Activated T-cell treated with anti-CD3 and anti-CD28 coated beads for 24 hours (primary cell): ENCODE measurements at places on chromosomes 12 and 14.

GRCh38 chr12:75205558-75205957 lies 4.1 kb downstream of the KCNC2 start:
- no peak for DNase-seq

DNA sequence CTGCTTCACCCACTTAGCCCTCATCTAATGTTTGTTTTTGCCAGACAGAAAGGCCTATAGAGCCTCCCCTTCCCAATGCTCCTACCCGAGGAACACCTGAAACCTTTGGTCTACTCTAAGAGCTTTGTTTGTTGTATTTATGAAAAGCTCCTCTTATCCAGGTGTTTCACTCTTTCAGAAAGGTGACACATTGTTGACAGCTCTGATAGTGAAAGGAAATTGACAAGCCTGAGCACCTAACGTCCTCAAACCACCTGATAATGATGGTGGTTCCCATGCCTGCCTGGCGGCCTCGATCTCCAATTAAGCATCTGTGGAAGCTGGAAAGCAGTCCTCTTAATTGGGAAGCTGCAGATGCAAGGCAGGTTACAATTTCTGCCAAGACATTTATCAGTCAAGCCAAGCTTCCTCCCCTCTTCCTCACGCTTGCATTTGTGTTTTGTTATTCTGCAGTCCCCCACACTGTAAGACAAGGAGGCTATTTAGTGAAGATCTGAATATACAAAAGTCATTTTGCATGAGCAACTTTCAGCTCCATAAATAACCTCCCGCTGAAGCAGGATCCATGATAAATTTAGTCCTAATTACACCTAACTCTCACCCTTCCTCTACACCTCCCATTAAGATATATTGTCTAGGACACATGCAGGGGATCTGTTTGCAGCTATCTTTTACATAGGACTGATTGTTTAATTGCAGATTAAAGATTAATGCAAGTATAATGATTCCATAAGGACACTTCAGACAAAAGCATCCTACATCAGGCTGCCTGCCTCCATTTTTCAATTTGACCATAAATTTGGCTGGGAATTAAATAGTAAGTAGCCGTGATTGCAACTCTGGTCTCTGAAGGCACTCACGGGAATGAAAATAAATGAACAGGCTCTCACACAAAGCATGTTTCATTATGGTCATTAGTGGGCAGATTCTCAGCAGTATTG lies 288.6 kb downstream of the PDZRN4 start:
- DNase-seq = no peak

- DNase-seq = no peak
Measured at GRCh38 chr12:9992296-9992695, 6.6 kb downstream of the CLEC1B start.

GRCh38 chr12:6532927-6533652 lies 1.2 kb upstream of the GAPDH start:
- DNase-seq = peak; percentile 41

- DNase-seq = no peak
Measured at GRCh38 chr12:110599334-110599733, 14.6 kb upstream of the TCTN1 start.

DNA sequence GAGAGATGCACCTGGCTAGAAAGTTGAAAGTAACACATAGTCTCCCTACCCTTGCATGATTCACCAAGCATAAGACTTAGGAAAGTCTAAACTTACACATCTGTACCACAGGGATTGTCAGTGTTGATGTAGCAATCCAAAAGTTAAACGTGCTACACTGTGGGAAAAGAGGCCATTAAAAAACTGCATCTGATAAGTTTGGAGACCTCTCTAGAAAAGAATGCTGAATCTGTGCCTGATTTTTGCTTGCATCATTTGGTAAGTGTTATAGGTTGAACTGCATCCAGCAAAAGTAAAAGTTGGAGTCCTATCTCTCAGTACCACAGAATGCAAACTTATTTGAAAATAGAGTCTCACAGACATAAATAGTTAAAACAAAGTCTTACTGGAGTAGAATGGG lies 126.6 kb downstream of the SLC6A15 start:
- no peak for DNase-seq

GRCh38 chr12:8554451-8555195 lies 13.9 kb upstream of the CLEC4E start:
- DNase-seq = no peak

GRCh38 chr12:54133772-54134375 lies 54.9 kb downstream of the SMUG1 start:
- DNase-seq = no peak

- DNase-seq = no peak
Measured at GRCh38 chr14:94979891-94980290, 177.4 kb downstream of the DICER1 start.

DNA sequence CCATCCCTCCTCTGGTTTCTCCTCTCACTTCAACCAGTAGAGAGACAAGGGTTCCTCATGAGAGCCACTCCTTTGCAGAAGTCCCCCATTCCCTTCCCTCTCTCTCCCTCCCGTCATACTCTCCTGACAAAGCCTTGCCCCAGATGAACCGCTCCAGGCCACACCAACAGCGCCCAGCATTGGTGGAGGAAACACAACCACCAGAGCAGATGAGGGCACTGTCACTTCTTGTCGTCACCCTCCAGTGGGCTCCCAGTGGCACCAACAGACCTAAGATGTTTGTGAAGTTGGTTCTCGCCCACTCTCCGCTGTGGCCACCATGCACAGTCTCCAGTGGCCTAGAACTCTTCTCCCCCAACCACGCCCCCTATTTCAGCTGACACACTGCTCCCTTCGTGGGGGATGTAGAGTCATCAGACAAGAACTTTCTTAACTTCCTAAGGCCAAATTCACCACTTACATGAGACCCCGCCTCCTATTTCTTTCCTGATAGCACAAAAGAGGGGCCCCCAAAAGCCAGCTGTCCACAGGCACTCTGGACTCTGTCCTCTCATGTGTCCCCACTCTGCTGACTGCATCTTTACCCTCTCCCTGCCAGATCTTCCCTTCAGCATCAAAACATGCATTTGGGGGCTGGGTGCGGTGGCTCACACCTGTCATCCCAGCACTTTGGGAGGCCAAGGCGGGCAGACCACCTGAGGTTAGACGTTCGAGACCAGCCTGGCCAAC lies 29.2 kb upstream of the PLEKHG6 start:
- DNase-seq = no peak

- no peak for DNase-seq
Measured at GRCh38 chr12:123771261-123771660, 9.2 kb downstream of the DNAH10 start.

GRCh38 chr12:23002381-23002780 lies 377.4 kb downstream of the ETNK1 start:
- no peak for DNase-seq
